ENCODE measurements at places on chromosomes 6 and 20.
A peak's percentile ranks its signal among the peaks of the same experiment; 100 is the strongest.

- ATAC-seq: peak; percentile 43
These were observed at the start of gene CD93 for GRCh38 chr20:23086056-23086566. Gene CD93 (minus strand): TSS chr20:23086324. CDS start chr20:23086192, 132 bp downstream.

- ATAC-seq: no peak
These were observed 10.7 kb downstream of the CCN5 start for GRCh38 chr20:44725837-44726236.

- ATAC-seq: no peak
These were observed 183.5 kb upstream of the CST7 start for GRCh38 chr20:24765316-24766142.

- ATAC-seq: peak; percentile 14
These were observed 891 bp downstream of the RSPO3 start for GRCh38 chr6:127119102-127120022.

GRCh38 chr6:13473768-13474165, 13.6 kb downstream of the GFOD1 start:
- ATAC-seq: no peak

DNA sequence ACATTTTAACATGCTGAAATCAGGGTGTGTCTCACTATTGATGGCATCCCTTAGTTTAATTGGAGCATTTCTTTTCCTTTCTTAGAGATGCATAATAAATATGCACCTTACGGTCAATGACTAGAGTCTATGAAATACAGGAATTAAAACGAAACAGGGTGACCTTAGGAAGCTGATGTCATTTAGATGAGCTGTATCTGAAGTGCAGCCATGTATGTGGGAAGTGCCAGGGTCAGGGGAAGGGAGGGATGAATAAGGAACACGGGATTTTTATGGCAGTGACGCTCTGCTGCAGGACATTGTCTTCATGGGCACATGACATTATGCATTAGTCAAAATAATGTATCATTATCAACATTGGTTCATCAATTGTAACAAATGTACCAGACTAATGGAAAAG, 84.0 kb downstream of the AGPAT4 start:
- ATAC-seq: no peak

DNA sequence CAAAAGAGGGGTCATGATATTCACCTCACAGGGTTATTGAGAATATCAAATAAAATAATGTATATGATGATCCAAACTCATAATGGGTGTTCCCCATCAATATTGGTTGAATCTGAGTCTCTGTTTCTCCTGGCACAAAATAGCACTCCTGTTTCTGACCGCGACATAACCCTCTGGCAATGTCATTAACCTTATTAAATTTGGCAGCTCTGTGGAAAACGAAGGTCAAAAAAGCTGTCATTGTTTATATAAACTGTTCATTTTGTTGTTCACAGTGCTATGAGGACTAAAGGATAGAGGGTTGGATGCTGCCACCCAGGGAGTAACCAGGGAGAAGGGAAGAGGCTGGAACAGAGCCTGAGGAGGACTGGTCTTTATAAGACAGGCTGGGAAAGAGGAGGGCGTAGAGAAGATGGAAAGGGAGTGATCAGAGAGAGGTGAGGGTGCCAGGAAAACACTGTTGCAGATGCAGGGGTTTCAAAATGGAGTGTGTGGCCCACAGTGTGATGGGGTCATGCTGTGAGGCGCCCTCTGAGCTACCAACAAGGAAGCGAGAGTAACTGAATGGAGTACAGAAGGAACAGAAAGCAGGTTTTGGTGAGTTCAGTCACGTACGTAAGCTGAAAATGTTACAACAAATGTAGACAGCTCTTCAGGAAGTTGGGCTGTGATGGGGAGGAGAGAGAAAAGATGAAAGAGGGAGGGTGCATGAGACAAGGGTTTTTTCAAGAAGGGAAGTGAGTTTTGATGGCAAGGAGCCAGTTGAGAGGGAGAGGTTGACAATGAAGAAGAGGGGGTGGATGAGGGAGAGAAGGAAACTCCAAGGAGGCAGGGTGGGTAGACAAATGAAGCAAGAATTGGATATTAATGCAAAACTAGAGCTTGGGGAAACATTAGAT, 251.6 kb upstream of the TAB2 start:
- peak; percentile 34 for ATAC-seq

DNA sequence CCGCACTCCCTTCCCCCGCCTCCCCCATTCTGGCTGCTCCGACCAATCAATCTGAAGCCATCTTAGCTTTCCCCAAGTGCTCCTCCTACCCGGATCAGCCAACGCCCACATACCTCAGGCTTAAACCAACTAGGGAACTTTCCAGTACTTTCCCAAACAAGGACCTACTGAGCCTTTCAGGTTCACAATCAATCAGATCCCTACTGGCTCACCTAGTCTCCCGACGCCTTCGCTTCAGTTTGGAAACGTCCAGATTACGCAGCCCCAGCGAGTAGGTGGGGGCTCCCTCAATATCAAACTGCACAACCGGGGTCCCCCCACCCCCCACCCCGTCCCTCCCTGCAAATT, 432 bp downstream of the HSPA1L start:
- ATAC-seq: peak; percentile 89

- no peak for ATAC-seq
These were observed 77.2 kb upstream of the C20orf144 start for GRCh38 chr20:33584976-33585375.

DNA sequence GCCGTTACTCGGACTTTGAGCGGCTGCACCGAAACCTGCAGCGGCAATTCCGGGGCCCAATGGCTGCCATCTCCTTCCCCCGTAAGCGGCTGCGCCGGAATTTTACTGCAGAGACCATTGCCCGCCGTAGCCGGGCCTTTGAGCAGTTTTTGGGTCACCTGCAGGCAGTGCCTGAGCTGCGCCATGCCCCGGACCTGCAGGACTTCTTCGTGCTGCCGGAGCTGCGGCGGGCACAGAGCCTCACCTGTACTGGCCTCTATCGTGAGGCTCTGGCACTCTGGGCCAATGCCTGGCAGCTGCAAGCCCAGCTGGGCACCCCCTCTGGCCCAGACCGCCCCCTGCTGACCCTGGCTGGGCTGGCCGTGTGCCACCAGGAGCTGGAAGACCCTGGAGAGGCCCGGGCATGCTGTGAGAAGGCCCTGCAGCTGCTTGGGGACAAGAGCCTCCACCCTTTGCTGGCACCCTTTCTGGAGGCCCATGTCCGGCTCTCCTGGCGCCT, 7.2 kb downstream of the SNX21 start:
- ATAC-seq: no peak
